ENCODE measurements at places on chromosomes 11 and 22.
A peak's percentile ranks its signal among the peaks of the same experiment; 100 is the strongest.

GRCh38 chr11:83166193-83166866 lies 9.4 kb downstream of the PCF11 start:
- DNase-seq = no peak

- no peak for DNase-seq
Observed at GRCh38 chr11:27462543-27462942, 10.0 kb downstream of the LGR4 start.

GRCh38 chr22:30953206-30953605 lies 15.4 kb downstream of the MORC2 start:
- no peak for DNase-seq

- DNase-seq = no peak
Observed at GRCh38 chr11:88359541-88359940, 22.0 kb upstream of the CTSC start.

GRCh38 chr11:74839446-74839845 lies 90.8 kb downstream of the RNF169 start:
- DNase-seq = no peak

GRCh38 chr11:122808478-122808869 lies 29.8 kb upstream of the CRTAM start:
- no peak for DNase-seq

- no peak for DNase-seq
Observed at GRCh38 chr11:21402274-21402673, 732.9 kb downstream of the NELL1 start.

DNA sequence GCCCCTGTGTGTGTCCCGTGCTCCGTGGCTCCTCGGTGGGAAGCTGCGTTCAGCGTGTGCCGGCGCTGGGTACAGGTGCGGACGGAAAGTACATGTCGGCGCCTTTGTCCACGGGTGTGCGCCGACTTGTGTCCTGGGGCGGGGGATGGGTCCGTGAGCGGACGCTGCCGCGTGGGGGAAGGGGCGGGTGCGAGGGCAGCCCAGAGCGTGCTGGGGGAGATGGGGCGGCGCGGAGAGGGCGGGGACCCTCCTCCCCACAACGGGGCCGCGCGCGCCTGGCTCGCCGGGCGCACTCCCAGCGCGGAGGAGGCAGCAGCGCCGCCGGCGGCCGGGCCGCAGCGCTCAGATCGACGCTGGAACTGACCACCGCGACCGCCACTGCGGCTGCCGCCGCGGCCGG lies 33.6 kb upstream of the RELT start:
- no peak for DNase-seq

DNA sequence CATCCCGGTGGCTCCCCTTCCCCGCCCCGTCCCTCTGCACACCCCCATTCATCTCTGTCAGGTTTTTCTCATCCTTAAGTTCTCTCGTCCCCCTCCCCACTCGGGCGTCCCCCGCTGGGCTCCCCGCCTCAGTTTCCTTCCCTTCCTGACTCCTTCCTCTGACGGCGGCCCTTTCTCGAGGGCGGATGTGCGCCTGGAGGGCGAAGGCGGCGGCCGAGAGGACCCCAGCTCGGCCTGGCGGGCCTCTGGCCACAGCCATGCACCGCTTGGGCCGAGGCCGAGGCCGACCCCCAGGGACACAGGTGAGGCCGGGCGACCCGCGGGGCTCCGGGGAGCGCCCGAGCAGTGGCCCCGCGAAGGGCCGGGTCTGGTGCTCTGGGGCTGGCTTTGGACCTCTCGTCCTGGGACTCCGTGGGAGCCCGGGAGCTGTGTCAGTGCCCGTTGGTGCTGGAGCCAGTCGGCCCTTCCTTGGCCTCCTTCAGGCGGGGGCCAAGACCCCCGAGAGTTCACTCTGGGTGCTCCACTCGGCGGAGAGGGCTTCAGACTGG lies 2.9 kb downstream of the PHLDB1 start:
- peak; percentile 55 for DNase-seq

- no peak for DNase-seq
Observed at GRCh38 chr11:64516226-64516625, 74.8 kb upstream of the SLC22A12 start.

GRCh38 chr11:92180664-92181251 lies 43.9 kb upstream of the FAT3 start:
- no peak for DNase-seq

DNA sequence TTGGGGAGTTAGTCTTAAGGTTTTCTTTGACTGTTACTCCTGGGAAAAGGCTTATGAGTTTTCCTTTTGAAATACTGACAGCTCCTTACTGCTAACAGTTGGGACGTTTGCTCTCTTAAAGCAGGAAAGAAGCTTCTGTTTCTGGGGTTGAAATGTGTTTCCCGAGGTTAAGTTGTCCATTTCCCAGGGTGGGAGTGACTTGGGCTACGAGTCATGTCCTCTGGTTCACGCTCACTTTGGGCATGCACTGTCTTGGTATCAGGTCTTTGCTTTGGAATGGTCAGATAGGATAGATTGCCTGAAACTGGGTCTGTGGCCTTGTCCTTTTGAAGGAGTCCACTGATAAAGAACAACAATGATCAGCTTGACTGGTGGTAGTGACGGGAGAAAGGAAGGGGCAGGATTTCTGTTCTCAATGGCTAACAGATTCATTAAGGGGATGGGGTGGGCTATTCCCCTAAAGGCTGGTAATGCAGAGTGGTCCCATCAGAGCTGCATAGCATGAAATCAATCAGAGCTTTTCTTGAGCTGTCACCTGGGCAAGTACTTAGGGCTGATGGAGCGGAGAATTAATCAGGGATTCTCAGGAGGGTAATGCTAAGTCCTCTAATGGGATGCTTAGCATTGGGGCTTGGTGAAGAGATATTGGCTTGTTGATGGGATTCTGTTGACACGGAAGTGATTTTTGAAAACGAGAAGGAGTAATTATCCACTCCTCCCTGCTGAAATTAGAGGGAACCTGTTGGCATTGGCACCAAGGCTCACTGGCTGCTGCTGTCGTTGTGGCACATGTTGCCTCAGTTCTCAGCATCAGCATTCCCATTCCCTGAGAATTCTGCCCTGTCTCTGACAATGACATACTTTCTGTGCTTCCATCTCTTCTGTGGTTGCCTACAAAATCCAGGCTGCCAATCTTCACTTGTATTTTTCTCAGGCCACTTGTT lies 81.6 kb downstream of the TEAD1 start:
- DNase-seq = no peak

GRCh38 chr11:2385156-2386151 lies 8.3 kb downstream of the CD81 start:
- DNase-seq = no peak

DNA sequence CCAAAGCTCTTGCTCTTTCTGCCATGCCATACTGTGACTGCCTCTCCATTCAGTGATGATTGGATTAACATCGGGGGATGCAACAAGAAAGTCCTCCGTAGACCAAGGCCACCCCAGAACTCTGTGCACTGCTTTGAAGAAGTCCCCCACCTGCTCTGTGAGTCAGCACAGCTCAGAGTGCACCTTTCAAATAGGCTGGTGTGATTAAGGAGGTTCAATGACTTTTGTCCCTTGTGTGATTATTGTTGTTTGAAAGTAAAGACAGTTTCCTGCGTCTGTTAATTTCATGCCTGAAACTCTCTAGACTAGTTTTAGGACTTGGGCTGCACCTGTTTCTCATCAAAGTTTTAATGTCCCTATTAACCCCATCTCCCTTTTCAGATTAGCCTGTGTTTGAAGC lies 33.0 kb upstream of the DBX1 start:
- no peak for DNase-seq

- DNase-seq = no peak
Observed at GRCh38 chr22:17930455-17931313, 93.7 kb downstream of the MICAL3 start.

DNA sequence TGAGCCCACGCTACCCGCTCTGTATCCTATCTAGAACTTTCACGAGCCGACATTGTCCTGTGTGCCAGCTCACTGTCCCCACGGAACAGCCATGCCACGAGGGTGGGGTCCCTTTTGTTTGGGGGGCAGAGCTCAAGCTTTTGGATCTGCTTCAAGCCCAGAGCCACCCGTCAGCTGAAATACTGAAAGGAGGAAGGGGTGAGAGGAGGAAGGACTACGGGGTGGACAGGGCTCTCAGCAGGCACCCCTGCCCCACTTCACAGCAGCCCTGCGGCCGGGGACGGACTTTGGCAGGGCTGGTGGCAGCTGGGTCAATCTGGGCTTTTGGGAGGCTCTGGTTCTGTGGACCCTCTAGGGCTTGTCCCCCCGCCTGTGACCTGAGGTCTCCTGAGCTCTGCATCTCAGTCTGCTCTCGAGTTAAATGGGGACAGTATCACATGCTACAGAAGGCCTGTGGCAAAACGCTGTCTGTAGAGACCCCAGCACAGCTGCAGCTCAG lies 30.0 kb upstream of the MUC5AC start:
- DNase-seq = no peak

- DNase-seq = no peak
Observed at GRCh38 chr11:3644817-3645235, at the start of gene ART1. ART1 (plus strand) TSS chr11:3645128; CDS start chr11:3659214, 14,086 bp downstream.

DNA sequence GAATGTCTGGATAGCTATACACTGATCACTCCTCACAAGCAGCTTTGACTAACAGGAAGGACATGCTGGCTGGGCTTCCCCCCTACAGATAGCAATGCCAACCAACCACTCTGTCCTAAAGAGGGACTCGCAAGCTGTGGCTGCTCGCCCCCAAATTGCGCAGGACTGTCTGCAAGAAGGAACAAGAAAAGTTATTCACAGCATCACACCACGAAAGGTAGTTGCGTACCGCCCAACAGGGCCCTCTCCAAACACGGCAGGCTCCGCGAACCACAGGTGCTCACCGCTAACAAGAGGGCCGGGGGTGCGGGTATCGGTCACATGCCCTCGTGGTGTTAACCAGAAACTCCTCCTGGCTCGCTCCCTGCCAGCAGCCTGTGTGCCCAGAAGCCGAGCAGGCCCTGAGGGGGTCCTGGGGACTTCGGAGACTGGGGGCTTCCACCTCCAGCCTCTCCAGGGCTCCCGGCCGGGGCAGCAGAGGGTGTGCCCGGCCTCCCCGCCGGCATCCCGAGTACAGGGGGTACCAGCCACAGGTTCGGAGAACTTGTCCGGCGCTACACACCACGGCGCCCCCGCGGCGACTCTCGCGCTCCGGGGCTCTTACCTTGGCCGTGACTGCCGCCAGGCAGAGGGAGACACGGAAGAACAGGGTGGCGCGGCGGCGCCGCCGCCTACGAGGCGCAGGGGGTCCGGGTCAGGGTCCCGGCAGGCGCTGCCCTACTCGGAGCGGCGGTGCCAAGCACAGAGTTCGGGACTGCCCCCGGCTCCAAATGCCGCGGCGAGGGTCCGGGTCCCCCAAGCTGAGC lies 682 bp downstream of the LARGE1 start:
- DNase-seq = peak; percentile 38

DNA sequence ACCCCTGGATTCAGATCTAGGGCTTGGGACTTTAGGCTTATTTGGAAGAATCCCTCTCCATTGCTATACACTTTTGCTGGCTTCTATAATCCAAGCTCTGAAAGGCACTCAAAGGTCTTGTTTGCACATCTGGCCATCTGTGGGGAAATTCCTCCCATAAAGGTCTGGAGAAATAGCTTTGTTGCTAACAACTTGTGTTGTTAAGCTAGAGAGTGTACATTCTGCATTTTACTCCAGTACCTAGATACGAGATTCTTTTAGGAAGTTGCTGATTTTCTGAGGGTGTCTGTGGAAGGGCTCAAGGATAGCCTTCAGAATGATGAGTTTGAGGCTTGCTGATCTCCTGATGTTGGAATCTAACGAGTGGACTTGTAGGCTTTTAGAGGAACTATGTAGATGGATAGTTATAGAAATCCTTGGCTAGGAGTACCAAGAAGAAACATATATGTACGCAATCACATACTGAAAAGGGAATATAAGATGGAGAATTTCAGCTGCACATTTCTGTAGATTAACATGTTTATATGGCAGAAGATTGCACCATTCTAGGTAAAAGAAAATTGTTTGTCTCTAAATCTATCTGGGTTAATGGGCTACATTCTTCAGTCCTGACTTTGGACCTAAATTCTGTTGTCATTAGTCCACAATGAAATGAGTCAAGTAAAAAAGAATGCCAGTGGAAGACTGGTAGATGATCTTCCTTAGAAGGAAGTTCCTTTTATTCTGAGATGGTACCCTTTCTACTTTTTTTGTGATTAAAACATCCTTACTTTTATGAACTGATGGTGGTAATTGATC lies 51.0 kb downstream of the UBASH3B start:
- no peak for DNase-seq

- DNase-seq = no peak
Observed at GRCh38 chr11:122040464-122040863, 75.6 kb downstream of the BLID start.

DNA sequence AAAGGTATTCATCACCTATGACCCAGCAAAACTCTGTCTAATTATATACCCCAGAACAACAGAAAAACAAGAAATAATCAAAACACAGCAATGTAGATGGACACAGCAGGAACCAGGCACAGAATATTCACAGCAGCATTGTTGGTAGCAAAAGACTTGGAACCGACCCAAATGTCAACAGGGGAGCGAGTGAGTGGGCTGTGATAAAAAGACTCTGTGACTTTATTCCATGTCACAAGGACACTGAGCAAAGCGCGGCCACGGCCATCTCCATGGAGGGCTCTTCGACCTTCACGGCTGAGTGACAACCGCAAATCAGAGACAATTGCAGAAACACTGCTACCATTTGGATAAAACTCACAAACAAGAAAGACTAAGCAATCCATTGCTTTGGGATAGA lies 1373.1 kb downstream of the TBC1D22A start:
- DNase-seq = no peak

DNA sequence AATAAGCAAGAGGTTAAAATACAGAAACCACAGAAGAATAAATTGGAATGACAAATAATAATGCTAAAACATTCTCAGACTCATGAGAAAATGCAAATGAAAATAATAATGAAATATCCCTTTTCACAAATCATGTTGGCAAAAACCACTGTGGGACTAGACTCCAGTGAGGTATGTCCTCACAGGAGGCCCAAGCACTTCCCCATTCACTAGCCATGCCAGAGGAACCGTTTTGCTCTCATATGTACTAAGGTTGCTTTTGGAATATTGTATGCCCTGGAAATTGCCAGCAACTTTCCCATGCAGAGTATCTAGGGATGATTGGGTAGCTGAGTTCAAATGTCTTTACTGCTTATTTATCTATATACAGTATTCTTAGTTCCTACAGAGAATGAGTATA lies 106.2 kb upstream of the CHORDC1 start:
- no peak for DNase-seq

DNA sequence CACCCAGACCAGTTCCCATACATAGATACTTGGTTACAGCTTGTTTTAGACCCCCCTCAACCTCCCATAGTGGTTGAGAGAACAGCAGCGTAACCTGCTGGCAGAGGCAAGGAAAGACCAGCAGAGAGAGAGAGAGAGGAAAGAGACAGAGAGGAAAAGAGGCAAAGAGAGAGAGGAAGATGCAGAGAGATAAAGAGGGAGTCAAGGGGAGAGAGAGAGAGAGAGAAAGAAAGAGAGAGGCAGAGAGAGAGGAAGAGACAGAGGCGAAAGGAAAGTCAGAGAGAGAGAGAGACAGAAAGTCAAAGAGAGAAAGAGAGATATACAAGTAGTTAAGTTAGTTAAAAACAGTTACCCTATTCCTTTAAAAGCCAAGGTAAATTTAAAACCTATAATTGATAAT lies 52.5 kb downstream of the NEU3 start:
- no peak for DNase-seq

- no peak for DNase-seq
Observed at GRCh38 chr11:59197991-59198390, 14.7 kb downstream of the MPEG1 start.

Measured in activated naive CD8-positive, alpha-beta T cell treated with anti-CD3 and anti-CD28 coated beads, Interleukin-2, amount 10 ng/mL, durations not matched to agents 7 days and 5 days (primary cell).